ENCODE measurements at places on chromosomes 7 and 10.
A peak's percentile ranks its signal among the peaks of the same experiment; 100 is the strongest.

- DNase-seq: no peak
Observed at GRCh38 chr10:111984057-111984456, 199.5 kb downstream of the GPAM start.

DNA sequence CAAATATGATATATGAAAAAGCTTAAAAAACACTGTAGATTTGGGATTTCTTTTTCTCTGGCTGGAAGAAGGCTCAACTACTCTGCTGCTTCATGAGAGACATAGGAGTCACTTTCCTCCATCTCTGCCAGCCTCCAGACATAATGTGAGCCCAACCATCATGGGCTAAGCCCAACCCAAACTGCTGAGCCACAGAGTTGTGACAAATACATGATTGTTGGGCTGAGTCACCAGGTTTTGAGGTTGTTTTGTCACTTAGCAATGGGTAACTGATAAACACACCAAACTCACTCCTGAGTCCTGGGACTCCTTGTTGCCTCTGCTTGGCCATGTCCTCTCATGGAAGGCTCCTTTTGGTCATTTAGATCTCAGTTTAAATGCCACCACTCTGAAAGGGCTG, 381.8 kb upstream of the FZD8 start:
- peak; percentile 94 for DNase-seq

DNA sequence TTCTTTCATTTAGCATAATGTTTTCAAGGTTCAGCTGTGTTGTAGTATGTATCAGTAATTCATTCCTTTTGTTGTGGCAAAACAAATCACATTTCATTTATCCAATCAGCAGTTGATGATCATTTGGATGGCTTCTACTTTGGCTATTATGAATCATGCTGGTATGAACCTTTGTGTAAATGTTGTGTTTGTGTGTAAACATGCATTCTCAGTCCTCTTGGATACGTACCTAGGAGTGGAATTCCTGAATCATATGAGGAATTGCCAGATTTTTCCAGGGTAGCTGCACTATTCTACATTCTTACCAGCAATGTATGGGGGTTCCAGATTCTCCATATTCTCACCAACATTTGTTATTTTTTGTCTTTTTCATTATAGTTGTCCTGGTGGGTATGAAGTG, 578.5 kb upstream of the MKI67 start:
- no peak for DNase-seq

DNA sequence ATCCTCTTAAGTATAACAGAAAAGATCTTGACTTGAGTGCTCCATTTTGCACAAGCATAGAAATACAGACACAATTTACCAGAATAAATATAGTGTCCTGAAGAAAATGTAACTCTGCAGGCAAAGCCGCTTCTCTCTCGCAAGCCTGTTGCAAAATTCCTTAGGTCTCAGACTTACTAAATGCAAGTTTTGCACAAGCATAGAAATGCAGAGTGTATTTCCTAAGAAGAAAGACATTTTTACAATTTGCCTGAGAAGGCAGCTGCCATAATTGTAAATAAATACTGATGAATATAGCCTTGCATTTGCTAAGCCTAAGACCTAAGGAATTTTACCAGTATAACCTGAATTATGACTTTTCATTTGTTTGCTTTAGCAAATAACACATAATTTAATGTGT, 67.1 kb downstream of the AGMO start:
- DNase-seq: no peak

- DNase-seq: peak; percentile 10
Observed at GRCh38 chr7:6015917-6016652, 7.0 kb downstream of the AIMP2 start.
